DMS53 (cell line): ENCODE measurements at places on chromosomes 11 and 22.

- DNase-seq: no peak
These were observed 29.9 kb upstream of the COMT start for GRCh38 chr22:19911540-19912270.

DNA sequence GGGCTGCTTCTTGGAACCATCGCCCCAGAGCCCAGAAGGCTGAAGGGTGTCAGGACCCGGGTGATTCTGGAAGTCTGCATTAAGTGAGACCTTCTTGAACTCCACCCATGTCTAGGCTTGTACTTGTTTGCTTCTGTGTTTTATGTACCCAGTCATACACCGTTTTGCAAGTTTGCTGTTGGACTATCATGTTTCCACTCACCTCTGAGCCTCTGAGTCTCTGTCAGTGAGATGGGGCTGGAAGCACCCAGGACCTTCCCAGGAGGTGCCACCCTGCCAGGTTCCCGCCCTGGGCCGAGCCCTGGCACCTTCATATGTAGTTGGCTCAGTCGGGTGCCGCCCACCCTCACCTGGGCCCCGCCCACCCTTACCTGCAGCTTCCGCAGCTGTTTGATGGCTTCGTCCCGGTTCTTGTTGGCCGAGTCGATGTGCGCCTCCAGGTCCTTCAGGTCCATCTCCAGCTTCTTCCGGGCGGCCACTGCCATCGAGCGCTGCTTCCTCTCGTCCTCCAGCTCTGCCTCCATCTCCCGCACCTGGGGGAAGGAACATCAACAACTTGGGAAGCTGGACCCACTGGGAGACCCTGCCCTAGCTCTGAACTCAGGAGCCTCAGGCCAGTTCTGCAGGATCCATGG, 35.1 kb downstream of the APOL1 start:
- peak; percentile 16 for DNase-seq

- DNase-seq: peak; percentile 48
These were observed 8.6 kb downstream of the PHLDB1 start for GRCh38 chr11:118615976-118616371.

- DNase-seq: peak; percentile 49
These were observed 26.4 kb downstream of the AMOTL1 start for GRCh38 chr11:94794287-94795168.

DNA sequence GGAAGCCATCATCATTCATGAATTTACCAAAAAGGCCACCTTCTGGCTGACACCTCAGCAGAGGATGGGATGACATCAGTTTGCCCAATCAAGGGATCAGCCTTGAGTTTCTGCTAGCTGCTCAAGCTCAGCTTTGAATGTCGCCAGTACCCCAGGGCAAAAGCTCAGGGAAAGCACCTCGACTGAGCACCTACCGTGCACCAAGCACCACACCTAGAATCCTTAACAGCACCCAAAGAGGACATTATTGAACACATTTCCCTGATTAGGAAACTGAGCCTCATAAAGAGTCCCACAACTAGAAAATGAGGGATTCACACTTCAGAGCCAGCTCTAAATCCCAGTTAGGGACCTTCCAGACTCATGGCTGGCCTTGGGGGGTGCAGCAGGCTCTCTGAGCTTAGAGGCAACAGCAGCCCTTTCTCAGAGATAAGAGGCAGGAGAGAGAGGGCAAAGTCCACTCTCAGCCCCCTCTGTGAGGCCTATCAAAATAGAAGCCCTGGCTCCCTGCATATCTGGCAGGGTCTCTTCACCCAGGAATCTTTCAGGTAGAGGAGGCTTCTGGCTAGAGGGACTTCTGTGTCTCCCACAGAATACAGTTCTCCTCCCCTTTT, 13.4 kb upstream of the DAGLA start:
- DNase-seq: peak; percentile 29

GRCh38 chr11:113077379-113077778, 116.2 kb downstream of the NCAM1 start:
- no peak for DNase-seq

DNA sequence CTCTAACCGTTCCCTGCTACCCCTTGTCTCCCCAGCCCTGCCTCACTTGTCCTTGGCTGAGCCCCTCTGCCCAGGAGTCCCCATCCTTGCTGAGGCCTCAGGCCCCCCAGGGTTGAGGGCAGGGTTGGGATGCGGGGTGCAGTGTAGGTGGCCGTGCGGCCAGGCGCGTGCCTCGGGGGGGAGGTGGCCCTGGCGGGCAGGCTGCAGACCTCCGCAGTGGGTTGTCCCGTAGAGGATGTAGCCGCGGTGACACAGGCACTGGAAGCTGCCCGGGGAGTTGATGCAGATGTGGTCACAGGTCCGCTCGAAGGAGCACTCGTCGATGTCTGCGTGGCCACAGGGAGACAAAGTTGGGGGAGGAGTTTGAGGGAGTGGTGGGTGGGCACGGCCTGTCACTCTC, 41.9 kb upstream of the TTLL12 start:
- DNase-seq: no peak

GRCh38 chr22:44108806-44109385, 71.8 kb upstream of the PARVG start:
- no peak for DNase-seq

DNA sequence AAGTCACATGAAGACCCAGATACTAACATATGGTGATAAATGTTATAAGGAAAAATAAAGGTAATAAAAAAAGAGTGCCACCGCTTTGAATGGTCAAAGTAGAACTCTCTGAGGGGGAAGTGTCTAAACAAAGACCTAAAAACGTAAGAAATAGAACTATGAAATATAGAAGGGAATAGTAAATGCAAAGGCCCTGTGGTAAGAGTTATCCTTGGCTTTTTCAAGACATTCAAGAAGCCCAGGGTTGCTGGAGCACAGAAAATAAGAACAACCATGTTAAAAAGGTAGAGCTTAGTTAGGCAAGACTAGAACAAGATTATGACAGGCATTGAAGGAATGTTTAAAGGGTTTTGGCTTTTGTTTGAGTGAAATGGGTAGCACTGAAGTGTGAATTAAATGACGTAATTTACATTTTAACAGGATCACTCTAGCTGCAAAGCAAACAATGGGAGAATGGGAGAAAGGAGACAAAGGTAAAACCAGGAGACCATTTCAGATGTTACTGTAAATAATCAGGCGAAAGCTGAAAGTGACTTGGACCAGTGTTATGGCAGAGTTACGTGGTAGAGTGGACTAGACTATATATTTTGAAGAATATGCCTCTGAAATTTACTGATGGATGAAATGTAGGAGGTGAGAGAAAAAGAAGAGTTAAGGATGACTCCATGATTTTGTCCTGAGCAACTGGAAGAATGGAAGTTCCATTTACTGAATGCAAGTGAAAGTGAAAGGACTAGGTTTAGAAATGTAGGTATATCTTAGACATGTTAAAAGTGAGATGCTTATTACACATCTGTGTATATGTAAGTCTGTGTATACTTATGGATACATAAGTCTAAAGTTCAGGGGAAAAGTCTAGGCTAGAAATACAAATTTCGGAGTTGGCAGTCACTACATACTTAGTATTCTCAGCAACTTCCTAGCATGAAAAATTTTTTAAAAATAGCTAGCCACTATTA, 28.5 kb downstream of the BTBD10 start:
- DNase-seq: peak; percentile 28
